ENCODE measurements at places on chromosomes 11 and 22. TPM values are rescaled to one million over a fixed set of nuclear protein-coding genes. Genes with fewer than 3 reads are reported as not detected.

The BDNF gene
- polyA plus RNA-seq: 1.4 TPM

The GAL gene
- polyA plus RNA-seq: not detected

The SLCO2B1 gene
- polyA plus RNA-seq: 5.2 TPM

The ZNRF3 gene
- 1.8 TPM for polyA plus RNA-seq

The FOLR3 gene
- not detected for polyA plus RNA-seq

The RBFOX2 gene
- 18.0 TPM for polyA plus RNA-seq

The PAMR1 gene
- polyA plus RNA-seq: 3.7 TPM

The KRTAP5-9 gene
- polyA plus RNA-seq: not detected

The SCGB2A2 gene
- not detected for polyA plus RNA-seq

The HOATZ gene
- not detected for polyA plus RNA-seq

The RAG2 gene
- not detected for polyA plus RNA-seq

The OR10D3 gene
- not detected for polyA plus RNA-seq

The FGF3 gene
- not detected for polyA plus RNA-seq

The TOMT gene
- not detected for polyA plus RNA-seq

The APOBEC3B gene
- 0.29 TPM for polyA plus RNA-seq

The C22orf31 gene
- not detected for polyA plus RNA-seq

The MRTFA gene
- polyA plus RNA-seq: 24.6 TPM

The DDX17 gene
- 76.2 TPM for polyA plus RNA-seq

The IGLL1 gene
- polyA plus RNA-seq: not detected

The MMP7 gene
- not detected for polyA plus RNA-seq

The GUCY1A2 gene
- polyA plus RNA-seq: 2.3 TPM

The PRR33 gene
- polyA plus RNA-seq: 0.09 TPM

The PATE4 gene
- not detected for polyA plus RNA-seq

The APOL4 gene
- 3.6 TPM for polyA plus RNA-seq

The MB gene
- 8,931 TPM for polyA plus RNA-seq

The ELFN2 gene
- 0.01 TPM for polyA plus RNA-seq

The PDGFD gene
- polyA plus RNA-seq: 6.2 TPM
